ENCODE measurements at places on chromosomes 1 and 21. TPM values are rescaled to one million over a fixed set of nuclear protein-coding genes. Genes with fewer than 3 reads are reported as not detected.
A peak's percentile ranks its signal among the peaks of the same experiment; 100 is the strongest.

DNA sequence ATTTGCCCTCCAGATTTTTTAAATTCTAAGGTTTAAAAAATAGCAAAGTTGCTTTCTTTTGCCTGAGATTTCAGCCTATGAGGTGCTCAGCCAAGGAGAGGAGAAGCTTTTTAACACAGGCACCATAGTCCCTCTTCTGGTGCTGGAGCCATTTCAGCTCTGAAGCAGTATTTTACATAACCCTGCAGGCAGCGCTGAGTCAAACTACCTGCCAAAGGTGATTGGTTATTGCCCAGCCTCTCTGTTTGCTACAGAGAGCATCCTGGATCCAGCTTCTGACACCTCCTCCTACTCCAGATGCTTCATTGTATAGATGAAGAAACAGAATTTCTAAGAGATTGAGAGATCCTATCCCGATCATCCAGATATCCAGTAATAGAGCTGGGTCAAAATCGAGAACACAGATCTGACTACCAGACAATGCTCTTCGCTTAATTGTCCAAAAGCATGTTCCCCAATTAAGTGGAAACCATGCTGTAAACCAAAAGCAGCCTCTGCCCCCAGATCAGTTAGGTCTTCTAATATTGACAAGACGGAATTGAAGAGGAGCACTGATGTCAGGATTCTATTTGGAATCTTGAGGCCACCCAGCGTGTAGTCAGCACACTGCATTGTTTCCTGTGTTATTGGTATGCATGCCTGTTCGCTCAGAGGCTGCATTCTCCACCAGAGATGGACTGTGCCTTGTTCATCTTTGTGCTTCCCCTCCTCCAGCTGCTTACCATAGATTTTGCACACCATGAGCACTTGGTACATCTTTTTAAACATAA, 22.1 kb downstream of the RGS8 start:
- DNase-seq = no peak

GRCh38 chr1:213538251-213538650, 449.5 kb upstream of the PROX1 start:
- DNase-seq = no peak

GRCh38 chr1:84429231-84429630, 30.9 kb downstream of the DNASE2B start:
- DNase-seq = no peak

- DNase-seq = no peak
These were observed 23.2 kb downstream of the MORN1 start for GRCh38 chr1:2368053-2368744.

- no peak for DNase-seq
These were observed 3.5 kb upstream of the NFASC start for GRCh38 chr1:204867203-204867602.

GRCh38 chr21:14734191-14734590, 188.1 kb upstream of the SAMSN1 start:
- DNase-seq = no peak

DNA sequence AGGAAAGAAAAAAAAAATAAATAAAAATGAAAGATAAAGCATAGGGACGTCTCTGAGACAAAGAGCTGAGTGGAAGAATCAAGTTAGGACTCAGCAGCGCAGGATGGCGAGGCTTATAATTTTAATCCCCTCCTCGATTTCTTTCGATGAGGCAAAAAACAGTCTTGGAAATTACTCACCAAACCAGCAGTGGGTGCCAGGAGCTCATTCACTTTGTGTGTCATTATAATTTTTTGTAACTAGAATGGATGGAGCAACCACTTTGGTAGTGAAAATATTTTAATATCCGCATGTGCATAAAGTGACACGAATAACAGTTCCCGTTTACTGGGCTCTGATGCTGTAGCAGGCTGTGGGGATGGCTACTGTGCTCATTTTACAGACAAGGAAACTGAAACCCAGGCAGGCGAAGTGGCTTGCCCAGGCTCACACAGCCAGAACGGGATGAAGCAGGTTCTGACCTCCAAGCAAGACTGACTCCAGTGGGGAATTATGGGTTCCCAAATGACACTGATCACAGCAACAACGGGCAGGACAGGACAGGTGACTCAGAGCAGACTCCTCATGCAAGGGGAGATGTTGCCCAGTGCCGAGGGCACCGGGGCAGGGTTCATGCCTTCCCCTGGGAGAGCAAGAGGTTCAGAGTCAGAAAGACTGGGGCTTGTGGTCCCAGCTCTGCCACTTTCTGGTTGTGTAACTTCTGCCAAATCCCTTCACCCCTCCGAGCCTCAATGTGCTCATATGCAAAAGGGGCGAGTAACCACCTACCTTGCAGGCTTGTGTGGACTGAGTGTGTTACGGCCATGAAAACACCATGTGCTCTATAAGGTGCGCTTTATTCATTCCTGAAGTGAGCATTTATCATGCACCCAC, 63.6 kb downstream of the RUNX3 start:
- peak; percentile 64 for DNase-seq

DNA sequence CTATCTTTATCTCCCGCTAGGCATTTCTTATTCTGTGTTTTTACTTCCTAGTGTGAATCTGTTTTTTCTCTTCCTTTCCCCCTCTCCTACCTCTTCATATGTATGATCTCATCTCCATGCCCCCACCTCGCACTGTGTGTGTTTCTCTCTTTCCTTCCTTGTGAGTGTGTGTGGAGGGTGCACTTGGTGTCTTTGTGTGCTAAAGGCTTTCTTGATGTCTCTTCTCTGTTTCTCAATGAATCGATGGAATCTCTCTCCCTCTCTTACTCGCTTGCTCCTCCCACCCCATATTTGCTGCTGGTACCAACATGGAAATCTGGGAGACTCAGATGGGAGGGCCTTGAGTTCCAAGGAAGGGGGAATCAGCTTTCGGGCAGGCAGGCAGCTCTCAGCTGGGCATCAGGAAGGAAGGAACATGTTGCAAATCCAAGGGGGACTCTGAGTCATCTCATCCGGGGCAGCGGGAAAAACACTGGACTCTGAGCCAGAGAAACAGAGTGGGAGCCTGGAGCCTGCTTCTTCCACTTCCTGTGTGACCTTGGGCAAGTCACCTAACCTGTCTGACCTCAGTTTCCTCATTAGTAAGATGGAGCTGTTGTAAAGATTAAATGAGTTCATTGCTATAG, 147.5 kb downstream of the PTPRU start:
- peak; percentile 27 for DNase-seq

CNKSR1 gene
- 32.1 TPM for total RNA-seq

GRCh38 chr1:183693521-183693920, 40.4 kb upstream of the APOBEC4 start:
- DNase-seq = no peak

GRCh38 chr1:15691434-15692032, 7.4 kb downstream of the PLEKHM2 start:
- no peak for DNase-seq

DNA sequence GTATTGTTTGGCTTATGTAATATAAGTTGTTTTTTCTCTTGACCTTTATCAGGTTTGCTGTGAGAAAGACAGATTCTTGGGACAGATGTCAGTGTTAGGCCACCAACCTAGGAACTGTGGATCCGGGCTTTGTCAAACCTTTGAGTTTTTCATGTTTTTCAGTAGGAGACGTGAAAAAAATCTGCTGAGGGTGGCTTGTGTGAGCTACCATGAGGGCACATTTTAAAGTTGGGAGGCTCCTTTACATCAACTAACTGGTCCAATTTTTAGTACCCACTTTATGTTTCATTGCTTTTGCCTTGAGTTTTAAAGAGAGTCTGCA, 801 bp downstream of the RPS6KC1 start:
- no peak for DNase-seq

DNA sequence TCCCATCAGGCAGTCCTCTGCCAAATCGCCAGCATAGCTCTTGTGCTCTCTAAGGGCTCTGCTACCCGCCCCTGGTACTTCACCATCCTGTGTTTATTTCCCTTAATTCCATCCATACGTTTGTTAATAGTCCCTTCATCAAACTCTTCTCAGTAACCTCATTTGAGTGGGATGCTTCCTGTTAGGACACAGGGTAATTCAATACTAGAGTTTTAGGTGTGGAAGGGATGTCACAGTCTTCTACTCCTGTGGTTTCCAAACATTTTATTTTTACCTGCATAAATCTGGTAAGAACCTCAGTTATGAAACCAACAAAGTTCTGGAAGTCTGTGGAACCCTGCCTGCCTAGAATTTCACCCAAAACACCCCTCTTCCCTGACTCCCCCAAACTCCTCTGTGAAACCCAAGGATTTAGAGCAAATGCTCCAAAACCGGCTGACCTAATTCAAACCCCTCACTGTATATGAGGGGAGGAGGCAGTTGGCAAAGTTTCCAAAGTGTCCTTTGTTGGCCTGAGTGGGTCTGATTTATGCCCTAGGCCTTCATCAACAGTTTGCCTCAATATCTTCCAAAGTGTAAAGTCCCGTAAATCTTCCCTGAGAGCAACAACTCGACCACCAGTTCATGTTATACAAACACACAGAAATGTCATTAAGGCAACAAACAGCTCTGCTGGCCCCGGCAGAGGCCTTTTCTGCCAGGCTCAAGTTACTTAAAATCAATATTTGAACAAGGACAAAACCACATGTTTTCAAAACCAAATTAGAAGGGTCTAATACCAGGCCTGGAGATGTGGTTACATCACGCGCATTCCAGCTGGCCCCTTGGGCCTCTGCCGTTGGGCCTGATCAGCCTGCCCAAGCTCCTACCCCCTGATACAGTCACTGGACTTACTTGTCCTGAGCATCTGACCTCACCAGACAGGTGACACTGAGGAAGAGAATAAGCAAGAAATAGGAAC, 82.4 kb upstream of the FGGY start:
- DNase-seq = peak; percentile 36

GRCh38 chr1:116448785-116449385, 75.8 kb downstream of the ATP1A1 start:
- DNase-seq = peak; percentile 32

GRCh38 chr1:228003461-228004330, 3.1 kb upstream of the WNT3A start:
- DNase-seq = no peak

AMY1C gene
- total RNA-seq = not detected

DNA sequence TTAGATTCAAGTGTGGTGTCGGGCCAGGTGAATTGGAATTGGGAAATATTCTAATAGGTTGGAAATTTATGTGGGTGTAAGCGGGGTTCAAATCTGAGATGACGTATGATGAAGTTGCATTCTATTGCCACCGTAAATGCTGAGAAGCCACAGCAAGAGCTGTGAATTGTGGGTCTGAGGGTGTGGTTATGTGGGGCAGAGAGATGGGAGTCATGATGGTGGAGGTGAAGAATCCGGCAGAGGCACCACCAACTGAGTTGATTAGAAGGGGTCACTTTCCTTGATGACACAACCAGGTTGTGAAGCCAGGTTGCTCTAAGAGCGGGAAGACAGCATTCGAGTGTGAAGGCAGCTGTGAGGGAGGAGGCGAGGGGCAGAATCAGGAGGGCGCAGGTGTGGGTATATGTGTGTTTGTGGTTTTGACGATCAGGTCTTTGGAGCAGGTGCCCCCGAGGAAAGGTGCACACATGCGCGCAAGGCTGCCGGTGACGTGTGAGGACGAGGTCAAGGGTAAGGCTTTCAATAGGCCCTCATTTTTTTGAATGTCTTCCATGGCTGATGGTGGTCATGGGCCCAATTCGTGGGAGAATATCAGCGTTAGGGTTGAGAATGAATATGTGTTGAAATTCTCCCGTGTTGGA, 18.7 kb downstream of the LRRC3 start:
- DNase-seq = no peak

DNA sequence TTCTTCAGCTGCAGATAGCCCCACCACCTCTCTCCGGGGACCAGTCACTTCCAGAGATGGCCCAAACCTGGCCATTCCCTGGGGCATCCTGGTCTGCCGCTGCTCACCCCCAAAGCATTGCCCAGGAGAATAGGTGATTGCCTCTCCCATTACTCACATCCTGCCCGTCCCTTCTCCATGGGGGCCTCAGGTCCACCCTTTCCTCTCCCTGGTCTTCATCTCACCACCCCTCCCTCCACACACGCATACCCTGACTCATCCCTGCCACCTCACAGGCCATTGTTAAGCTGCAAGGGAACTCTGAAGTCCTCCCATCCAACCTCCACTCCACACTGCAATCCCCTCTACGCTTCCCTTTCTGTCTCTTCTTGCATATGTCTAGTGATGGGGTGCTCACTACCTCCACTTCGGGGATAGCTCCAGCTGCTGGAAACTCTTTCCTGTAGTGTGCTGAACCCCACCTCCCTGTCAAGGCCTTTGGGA, at the start of gene PLEKHG5:
Gene PLEKHG5 (minus strand): TSS at position 188 of the 483 bp plus-strand sequence. CDS start 14,096 bp downstream, outside the sequence.
- peak; percentile 99 for DNase-seq

IPO13 gene
- total RNA-seq = 33.7 TPM

GRCh38 chr1:75722966-75723365, 1.5 kb upstream of the ACADM start:
- DNase-seq = no peak

RIPPLY3 gene
- 11.4 TPM for total RNA-seq

DNA sequence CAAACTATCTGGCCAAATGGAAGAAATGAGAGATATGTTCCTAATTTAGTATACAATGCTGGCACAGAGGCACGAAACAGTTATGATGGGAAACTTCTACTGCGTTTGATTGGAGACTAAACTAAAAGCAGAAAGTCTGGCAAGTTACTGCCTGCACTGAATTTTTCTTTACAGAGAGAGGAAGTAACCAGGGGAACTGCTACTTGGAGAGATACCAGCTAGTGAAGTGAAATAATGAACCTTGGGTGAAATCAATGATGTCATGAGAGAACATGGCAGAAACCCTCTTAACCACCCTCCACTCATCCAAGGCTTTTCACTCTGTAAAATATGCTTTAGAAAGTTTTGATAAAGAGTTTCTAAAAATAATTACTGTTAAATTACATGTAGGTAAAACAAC, 29.3 kb downstream of the NIBAN1 start:
- DNase-seq = no peak

FMOD gene
- total RNA-seq = not detected

DNA sequence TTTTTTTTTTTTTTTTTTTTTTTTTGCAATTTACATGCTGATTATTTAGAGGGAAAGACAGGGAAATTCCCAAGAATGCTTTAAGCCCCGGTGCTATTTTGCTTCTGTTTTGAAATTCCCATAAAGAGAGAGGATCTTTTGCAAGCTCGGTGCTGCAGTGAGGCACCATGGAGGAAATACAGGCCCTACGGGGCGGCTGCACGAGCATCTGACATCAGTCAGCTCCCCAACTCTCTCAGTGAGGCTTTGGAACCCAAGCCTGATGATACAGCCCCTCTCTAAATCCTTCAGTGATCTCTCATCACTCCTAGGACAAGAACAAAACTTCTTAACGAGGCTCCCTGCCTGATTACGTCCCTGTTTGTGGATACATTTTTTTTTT, 791 bp upstream of the CHI3L1 start:
- DNase-seq = no peak
